ENCODE measurements at places on chromosomes 1 and 21.
A peak's percentile ranks its signal among the peaks of the same experiment; 100 is the strongest.

- no peak for DNase-seq
Observed at GRCh38 chr1:8396083-8396785, 78.3 kb downstream of the SLC45A1 start.

GRCh38 chr1:93695411-93696005 is 13.9 kb upstream of the BCAR3 start:
- peak; percentile 72 for DNase-seq

DNA sequence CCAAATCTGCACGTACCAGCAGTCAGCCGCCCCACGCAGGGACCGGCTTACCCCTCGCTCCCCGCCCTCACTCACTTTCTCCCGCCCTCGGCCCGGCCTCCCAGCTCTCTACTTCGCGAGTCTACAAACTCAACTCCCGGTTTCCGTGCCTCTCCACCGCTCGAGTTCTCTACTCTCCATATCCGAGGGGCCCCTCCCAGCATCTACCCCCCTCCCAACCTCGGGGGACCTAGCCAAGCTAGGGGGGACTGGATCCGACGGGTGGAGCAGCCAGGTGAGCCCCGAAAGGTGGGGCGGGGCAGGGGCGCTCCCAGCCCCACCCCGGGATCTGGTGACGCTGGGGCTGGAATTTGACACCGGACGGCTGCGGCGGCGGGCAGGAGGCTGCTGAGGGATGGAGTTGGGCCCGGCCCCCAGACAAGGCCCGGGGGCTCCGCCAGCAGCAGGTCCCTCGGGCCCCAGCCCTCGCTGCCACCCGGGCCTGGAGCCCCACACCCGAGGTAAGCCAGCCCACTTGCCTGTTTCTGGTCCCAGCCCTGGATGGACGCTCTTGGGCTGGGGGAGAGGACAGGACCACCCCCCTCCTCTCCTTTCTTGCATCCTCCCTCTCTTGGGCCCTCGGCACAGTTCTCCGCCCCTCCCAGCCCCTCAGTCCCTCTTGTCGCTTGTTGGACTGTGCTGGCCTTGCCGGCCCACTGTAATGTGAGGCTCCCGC is at the start of gene ARTN:
Gene ARTN, plus strand, starts transcription at position 416 of the 715 bp plus-strand sequence. CDS start 1,856 bp downstream, outside the sequence.
- peak; percentile 80 for DNase-seq

GRCh38 chr21:42451941-42452340 is 44.1 kb downstream of the RSPH1 start:
- DNase-seq: no peak

DNA sequence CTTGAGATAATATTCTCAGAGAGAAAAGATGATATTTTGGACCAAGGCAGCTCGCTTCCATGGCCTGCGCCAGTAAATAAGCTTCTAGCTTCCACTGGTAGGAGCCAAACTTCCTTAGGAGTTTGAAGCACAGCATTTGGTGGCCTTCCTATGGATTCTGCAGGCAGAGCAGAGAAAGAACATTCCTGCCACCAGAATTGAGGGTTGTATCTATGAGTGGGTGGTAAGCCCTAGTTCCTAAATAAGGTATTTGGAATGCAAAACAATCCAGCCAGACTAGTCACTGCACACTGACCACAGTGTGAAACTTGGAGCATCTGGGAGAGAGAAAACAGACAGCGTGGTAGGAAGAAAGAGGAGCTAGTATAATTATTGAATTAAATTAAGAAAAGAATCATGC is 54.1 kb upstream of the BCAR3 start:
- DNase-seq: peak; percentile 57

DNA sequence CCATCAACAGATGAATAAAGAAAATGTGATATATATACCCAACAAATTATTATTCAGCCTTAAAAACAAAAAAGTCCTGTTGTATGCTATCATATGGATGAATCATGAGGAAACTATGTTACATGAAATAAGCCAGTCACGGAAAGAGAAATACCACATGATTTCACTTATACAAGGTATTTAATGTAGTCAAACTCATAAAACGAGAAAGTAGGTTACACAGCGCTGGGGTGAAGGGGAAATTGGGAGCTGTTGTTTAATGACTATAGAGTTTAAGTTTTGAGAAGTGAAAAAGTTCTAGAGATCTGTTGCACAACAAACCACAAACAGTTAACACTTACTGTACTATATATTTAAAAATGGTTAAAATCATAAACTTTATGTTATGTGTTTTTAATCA is 58.5 kb downstream of the SLC25A24 start:
- no peak for DNase-seq

DNA sequence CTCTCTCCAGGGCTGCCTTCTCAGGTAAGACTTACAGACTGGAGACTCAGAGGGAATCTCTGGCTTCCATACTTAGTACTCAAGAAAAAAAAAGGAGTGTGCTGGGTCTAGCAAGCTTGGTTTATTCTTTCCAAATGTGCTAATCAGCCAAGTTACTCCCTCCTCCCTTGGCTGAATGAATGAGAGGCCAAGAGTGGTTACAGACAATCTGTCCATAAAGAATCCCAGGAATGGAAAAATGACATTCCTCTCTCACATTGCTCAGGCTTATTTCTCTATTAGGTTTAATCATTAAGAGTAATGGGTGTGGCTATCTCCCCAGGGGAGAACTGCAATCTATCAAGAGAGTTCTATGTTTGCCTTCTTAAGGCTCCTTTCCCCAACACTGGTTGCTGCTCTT is 547.3 kb upstream of the PLXNA2 start:
- no peak for DNase-seq

Data from PC-9 (cell line).